Astrocyte (in vitro differentiated cells and primary cell): ENCODE measurements at places on chromosomes 16 and 17. TPM values are rescaled to one million over a fixed set of nuclear protein-coding genes. Genes with fewer than 3 reads are reported as not detected.

GRCh38 chr16:12207939-12208338, 231.4 kb downstream of the SNX29 start:
- H3K4me3 ChIP-seq: no peak overlapping the region
- no peaks in the 10 kb centered on the region for H3K36me3 ChIP-seq
- no peak for DNase-seq
- no peaks in the 10 kb centered on the region for H3K27me3 ChIP-seq

- H3K4me1 ChIP-seq: no peaks in the 10 kb centered on the region
- H3K27me3 ChIP-seq: no peaks in the 10 kb centered on the region
- no peak overlapping the region for H3K4me3 ChIP-seq
- DNase-seq: peak; percentile 39
These were observed 166.8 kb downstream of the MAP2K6 start for GRCh38 chr17:69581061-69581961.

- no peak overlapping the region for H3K27ac ChIP-seq
- H3K4me3 ChIP-seq: no peak overlapping the region
- no peaks in the 10 kb centered on the region for H3K27me3 ChIP-seq
- peak; percentile 12 for DNase-seq
These were observed 7.7 kb downstream of the FBXL20 start for GRCh38 chr17:39393736-39394135.

GRCh38 chr17:60224064-60224463, 74.3 kb downstream of the CA4 start:
- no peak for DNase-seq
- peaks cover 17% of the 10 kb centered on the region for H3K36me3 ChIP-seq
- H3K27me3 ChIP-seq: no peaks in the 10 kb centered on the region
- H3K27ac ChIP-seq: no peak overlapping the region
- H3K4me1 ChIP-seq: no peaks in the 10 kb centered on the region

- peaks cover 13% of the 10 kb centered on the region for H3K4me1 ChIP-seq
- H3K4me3 ChIP-seq: no peak overlapping the region
- no peak for DNase-seq
- H3K36me3 ChIP-seq: no peaks in the 10 kb centered on the region
- no peaks in the 10 kb centered on the region for H3K27me3 ChIP-seq
These were observed 25.0 kb downstream of the CRISPLD2 start for GRCh38 chr16:84844559-84845495.

- no peak overlapping the region for H3K4me3 ChIP-seq
- H3K27ac ChIP-seq: no peak overlapping the region
- peaks cover 4% of the 10 kb centered on the region for H3K4me1 ChIP-seq
- no peaks in the 10 kb centered on the region for H3K36me3 ChIP-seq
- DNase-seq: no peak
These were observed 3.0 kb downstream of the PAQR4 start for GRCh38 chr16:2971985-2972784.

DNA sequence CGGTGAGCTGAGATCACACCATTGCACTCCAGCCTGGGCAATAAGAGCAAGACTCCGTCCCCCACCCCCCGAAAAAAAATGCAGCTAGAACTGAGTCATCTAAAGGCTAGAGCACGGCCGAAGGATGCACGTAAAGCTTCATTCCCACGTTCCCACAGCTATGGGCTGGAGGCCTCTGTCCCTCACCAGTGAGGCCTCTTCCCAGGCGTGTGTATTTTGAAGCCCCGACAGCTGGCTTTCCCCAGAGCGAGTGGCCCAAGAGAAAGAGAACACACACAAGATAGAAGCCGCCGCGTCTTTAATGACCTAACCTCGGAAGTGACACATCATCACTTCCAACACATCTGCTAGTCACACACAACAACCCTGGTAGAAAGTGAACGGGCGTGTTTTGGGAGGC, 6.6 kb upstream of the KCTD5 start:
- no peak overlapping the region for H3K27ac ChIP-seq
- H3K4me1 ChIP-seq: peaks cover 11% of the 10 kb centered on the region
- no peak for DNase-seq
- no peaks in the 10 kb centered on the region for H3K27me3 ChIP-seq
- H3K36me3 ChIP-seq: no peaks in the 10 kb centered on the region

DNA sequence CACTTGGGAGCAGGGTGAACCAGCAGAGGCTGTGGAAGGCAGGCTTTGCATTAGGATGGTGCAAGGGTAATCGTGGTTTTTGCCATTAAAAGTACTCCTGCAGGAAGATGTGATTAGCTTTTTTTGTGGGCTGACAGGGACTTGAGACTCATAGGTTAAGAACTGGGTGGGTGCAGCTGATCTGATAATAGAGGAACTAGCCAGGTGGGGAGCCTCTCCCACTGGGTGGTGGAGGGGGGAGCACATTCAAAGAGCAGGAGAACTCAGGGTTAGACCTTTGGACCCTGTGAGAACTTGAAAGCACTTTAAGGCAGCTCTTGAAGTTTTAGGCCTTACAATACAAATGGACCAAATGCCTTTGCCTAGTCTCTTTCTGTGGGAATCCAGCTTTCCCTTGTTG, 32.4 kb downstream of the CCL4 start:
- DNase-seq: no peak
- no peak overlapping the region for H3K27ac ChIP-seq
- H3K27me3 ChIP-seq: peaks cover 2% of the 10 kb centered on the region
- no peak overlapping the region for H3K4me3 ChIP-seq

DNA sequence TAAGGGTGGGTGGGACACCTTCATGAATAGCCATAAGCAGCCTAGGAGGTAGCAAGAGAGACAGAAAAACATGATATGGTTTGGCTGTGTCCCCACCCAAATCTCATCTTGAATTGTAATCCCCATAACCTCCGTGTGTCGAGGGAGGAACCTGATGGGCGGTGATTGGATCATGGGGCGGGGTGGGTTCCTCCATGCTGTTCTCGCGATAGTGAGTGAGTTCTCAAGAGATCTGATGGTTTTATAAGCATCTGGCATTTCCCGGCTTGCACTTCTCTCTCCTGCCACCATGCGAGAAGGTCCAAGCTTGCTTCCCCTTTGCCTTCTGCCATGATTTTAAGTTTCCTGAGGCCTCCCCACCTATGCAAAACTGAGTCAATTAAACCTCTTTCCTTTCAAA, 259.1 kb upstream of the ERCC4 start:
- H3K4me1 ChIP-seq: no peaks in the 10 kb centered on the region
- H3K4me3 ChIP-seq: no peak overlapping the region
- no peaks in the 10 kb centered on the region for H3K27me3 ChIP-seq
- H3K36me3 ChIP-seq: no peaks in the 10 kb centered on the region
- H3K27ac ChIP-seq: no peak overlapping the region

GRCh38 chr16:85227946-85228862, 115.9 kb upstream of the CIBAR2 start:
- H3K4me3 ChIP-seq: no peak overlapping the region
- no peaks in the 10 kb centered on the region for H3K36me3 ChIP-seq
- H3K4me1 ChIP-seq: peaks cover 35% of the 10 kb centered on the region
- H3K27me3 ChIP-seq: no peaks in the 10 kb centered on the region
- peak overlapping the region; percentile 48 for H3K27ac ChIP-seq

DNA sequence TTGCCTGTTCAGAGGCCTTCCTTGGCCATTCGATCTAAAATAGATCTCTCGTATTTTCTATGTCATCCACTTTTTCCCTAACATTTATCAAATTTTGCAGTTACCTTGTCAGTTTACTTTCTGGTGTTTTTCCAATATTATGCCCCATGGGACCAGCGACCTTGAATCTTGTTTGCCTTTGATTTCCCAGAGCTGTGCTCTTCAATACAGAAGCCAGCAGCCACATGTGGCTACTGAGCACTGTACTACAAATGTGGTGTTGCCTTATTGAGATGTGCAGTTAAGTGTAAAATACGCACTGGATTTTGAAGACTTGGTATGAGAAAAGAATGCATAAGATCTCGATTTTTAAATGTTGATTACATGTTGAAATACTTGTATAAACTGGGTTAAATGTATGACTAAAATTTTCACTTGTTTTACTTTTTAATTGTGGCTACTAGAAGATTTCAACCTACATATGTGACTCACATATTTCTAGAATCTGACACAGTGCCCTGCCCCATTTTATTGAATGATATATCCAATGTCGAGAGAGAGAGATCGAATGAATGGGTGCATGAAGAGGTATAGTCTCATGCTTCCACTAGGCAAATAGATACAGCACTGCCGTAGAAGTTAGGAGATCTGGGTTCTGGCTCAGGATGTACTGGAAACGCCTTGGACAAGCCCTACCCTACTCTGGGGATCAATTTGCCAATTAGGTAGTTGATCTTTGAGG, 824 bp upstream of the PSME3 start:
- peak overlapping the region; percentile 90 for H3K4me3 ChIP-seq
- H3K27ac ChIP-seq: peak overlapping the region; percentile 93
- H3K4me1 ChIP-seq: peaks cover 10% of the 10 kb centered on the region
- H3K27me3 ChIP-seq: peaks cover 3% of the 10 kb centered on the region
- DNase-seq: no peak
- peaks cover 9% of the 10 kb centered on the region for H3K36me3 ChIP-seq

GRCh38 chr16:47037396-47037745, 63.9 kb upstream of the DNAJA2 start:
- H3K27ac ChIP-seq: no peak overlapping the region
- DNase-seq: no peak
- no peaks in the 10 kb centered on the region for H3K4me1 ChIP-seq
- peak overlapping the region; percentile 66 for H3K4me3 ChIP-seq

DNA sequence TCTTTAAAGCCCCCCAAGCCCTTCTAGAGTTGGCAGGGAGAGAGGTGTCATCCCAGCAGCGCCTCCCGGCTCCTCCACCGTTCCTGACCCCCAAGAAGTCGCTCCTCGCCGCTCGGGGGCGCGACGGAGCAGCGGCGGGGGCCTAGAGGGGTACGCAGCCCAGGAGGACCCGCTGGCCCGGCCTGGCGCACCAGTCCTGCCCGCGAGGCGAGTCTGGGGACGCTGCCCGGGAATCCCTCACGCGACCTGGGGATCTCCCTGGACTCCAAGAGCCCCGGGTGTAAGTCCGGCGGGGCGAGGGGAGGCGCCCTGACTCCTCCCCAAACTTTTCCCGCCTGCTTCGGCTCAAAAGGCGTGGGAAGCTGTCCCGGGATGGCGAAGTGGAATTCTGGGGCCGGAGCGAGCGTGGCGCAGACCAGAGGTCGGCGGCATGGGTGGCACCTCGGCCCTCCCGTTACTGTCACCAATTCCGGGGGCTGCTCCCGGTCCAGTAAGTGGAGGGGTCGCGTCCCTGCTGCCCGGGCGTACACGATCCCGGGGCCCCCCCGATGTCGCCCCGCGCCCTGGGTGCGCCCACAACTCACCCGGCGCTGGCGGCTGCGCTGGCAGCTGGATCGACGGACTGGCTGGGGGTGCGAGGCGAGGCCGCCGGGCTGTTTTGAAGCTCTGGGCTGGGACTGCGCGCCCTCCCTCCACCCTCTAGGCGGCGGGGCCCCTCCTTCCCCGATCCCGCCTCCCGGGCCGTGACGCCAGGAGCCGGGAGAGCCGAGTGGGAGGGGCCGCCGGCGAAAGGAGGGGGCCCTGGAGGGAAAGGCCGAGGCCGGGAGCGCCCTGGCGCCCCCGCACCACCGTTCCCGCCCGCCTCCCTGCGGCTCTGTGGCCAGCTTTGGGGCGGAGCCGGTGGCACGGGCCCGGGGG, at the start of gene EMP2:
Gene EMP2 (minus strand): TSS at position 634 of the 918 bp plus-strand sequence. CDS start 32,981 bp downstream, outside the sequence.
- no peaks in the 10 kb centered on the region for H3K27me3 ChIP-seq
- no peaks in the 10 kb centered on the region for H3K36me3 ChIP-seq
- peaks cover 27% of the 10 kb centered on the region for H3K4me1 ChIP-seq

GRCh38 chr17:34464812-34465211, 101.8 kb upstream of the CCL1 start:
- no peak overlapping the region for H3K4me3 ChIP-seq
- no peaks in the 10 kb centered on the region for H3K36me3 ChIP-seq
- H3K4me1 ChIP-seq: no peaks in the 10 kb centered on the region

DNA sequence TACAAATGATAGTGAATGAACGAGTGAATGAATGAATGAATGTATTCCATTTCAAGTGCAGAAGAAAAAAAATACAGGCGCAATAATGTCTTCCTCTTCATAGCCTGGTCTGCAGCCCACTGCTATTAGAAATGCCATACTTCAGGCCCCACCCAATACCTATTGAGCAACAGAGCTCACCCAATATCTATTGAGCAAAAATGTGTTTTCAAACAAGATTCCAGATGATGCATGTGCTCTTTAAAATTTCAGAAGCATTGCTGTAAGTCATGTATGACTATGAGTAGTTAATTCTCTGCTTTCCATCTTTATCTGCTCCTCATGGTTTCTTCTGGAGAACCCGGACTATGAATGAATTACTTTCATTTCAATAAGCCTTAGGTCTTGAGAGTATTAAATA, 308.2 kb downstream of the XYLT1 start:
- H3K4me3 ChIP-seq: no peak overlapping the region
- no peak for DNase-seq
- no peaks in the 10 kb centered on the region for H3K27me3 ChIP-seq
- H3K4me1 ChIP-seq: peaks cover 18% of the 10 kb centered on the region

DNA sequence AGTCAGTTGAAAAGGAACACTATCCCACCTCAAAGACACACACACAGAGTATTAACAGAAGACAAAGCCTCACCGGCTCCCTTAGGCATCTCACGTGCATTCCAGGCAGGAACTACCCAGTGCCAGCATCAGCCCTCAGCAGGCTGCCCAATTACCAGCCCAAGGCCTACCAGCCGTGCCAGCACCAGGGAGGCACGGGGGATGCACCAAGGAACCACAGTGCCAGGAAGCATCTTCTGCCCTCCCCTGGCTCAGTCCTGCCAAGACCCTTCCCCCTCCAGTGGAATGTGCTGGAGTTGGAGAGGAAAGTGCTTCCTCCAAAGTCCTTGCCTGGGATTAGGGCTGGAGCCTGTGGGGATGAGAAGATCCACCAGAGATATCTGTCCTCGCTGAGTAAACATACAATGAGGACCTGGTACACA, 11.0 kb upstream of the KRT19 start:
- H3K27me3 ChIP-seq: no peaks in the 10 kb centered on the region
- H3K36me3 ChIP-seq: no peaks in the 10 kb centered on the region
- no peak overlapping the region for H3K4me3 ChIP-seq
- H3K27ac ChIP-seq: no peak overlapping the region
- no peak for DNase-seq

GRCh38 chr16:57544124-57544653, 1.7 kb downstream of the ADGRG5 start:
- no peaks in the 10 kb centered on the region for H3K36me3 ChIP-seq
- DNase-seq: peak; percentile 33
- no peaks in the 10 kb centered on the region for H3K4me1 ChIP-seq
- peaks cover 8% of the 10 kb centered on the region for H3K27me3 ChIP-seq
- no peak overlapping the region for H3K27ac ChIP-seq

GRCh38 chr16:22751104-22751667, 62.8 kb upstream of the HS3ST2 start:
- H3K27ac ChIP-seq: no peak overlapping the region
- no peaks in the 10 kb centered on the region for H3K4me1 ChIP-seq
- H3K27me3 ChIP-seq: no peaks in the 10 kb centered on the region
- no peak for DNase-seq

The RAP1GAP2 gene
- total RNA-seq: 7.8 and 8.6 TPM in 2 replicates

The TEX14 gene
- 0.09 and 0.31 TPM in 2 replicates for total RNA-seq

The IL32 gene
- total RNA-seq: 27.8 and 43.8 TPM in 2 replicates

The CLEC18C gene
- 1.4 and 3.6 TPM in 2 replicates for total RNA-seq

The GPR139 gene
- total RNA-seq: not detected in 2 replicates

The DPEP3 gene
- total RNA-seq: not detected in 2 replicates

The LMF1 gene
- total RNA-seq: 12.6 and 15.0 TPM in 2 replicates
